ENCODE measurements at places on chromosomes 1 and 21.

DNA sequence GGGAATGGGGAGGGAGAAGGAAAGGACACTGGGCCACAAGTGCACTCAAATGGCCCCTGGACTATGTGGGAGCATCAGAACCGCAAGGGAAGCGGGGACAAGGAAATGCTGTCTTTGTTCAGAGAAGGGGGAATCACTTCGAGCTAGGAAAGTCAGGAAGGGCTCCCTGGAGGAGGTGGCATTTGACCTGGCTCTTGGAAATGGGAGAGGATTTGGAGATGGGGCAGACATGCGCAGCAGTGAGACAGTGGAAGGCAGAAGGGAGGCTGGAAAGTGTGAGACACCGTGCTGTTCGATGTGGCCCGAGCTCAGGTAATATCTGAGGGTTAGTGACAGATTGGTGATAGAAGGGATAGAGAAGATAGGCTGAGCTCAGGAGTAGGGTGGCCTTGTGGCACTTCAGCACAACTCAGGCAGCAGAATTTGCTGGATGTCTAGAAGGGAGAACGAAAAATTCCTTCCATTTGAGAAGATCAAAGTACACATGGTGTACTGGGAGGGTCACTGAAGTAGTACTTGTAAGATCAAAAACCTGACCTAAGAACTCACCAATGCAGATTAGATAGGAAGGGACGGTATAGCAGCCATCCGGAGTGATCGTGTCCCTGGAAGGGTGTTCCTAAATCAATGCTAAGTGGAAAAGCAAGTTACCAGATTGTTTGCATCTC is 25.4 kb downstream of the SLC1A7 start:
- DNase-seq: no peak

GRCh38 chr1:211547710-211548109 is 31.3 kb downstream of the SLC30A1 start:
- DNase-seq: no peak

DNA sequence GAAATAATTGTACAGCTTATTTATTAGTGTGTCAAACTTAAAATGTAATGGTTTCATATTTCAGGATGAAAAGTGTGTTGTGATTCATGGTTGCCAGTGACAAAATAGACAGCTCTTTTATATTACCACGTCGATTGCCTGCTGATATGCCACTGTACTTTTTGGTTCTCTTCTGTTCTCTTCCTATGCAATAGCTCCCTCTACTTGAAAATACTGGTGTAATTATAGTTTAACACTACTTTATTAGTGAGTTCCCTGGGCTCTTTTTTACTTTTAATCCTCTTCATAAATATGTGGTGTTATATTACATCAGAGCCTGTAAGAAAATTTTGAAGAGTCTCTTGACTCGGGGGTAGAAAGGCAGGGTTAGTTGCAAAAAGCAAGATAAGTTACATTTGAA is 111.3 kb downstream of the PATJ start:
- peak; percentile 44 for DNase-seq

DNA sequence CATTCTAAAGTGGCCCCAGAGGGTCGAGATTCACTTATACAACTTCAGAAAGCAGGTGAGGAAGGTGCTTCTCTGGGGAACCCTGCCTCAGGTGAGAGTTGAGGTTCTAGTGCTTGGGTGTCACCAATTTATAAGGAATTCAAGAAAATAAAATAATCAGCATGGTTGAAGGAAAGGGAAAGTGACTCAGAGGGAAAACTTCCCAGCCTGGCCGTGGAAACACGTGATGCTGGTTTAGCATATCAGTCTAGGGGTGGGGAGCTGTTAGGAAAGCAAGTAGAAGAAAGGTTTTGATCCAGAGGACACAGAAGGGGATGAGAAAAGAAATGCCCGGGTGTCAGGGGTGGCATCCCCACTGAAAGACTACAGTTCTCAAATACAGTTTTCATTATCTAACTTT is 37.7 kb upstream of the TMEM125 start:
- DNase-seq: peak; percentile 73

DNA sequence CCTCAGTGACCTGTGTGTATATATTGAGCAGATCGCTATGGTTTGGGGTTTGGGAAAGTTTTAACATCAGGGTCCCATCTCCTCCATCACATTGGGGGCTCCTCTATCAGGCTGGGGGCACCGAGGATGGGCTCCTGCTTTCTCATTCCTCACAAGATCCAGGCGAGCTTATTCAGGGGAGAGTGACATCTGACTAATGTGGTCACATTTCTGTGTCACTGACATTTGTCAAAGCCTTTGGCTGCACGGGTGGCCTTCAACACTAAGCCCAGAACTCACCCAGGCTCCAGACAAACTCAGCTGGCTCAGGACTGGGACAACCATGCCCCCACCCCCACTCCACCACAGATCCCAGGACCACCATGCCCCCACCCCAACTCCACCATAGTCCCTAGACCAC is 103.3 kb upstream of the IFFO2 start:
- DNase-seq: no peak

GRCh38 chr1:191327868-191328267 is 830.4 kb upstream of the RGS18 start:
- DNase-seq: no peak

DNA sequence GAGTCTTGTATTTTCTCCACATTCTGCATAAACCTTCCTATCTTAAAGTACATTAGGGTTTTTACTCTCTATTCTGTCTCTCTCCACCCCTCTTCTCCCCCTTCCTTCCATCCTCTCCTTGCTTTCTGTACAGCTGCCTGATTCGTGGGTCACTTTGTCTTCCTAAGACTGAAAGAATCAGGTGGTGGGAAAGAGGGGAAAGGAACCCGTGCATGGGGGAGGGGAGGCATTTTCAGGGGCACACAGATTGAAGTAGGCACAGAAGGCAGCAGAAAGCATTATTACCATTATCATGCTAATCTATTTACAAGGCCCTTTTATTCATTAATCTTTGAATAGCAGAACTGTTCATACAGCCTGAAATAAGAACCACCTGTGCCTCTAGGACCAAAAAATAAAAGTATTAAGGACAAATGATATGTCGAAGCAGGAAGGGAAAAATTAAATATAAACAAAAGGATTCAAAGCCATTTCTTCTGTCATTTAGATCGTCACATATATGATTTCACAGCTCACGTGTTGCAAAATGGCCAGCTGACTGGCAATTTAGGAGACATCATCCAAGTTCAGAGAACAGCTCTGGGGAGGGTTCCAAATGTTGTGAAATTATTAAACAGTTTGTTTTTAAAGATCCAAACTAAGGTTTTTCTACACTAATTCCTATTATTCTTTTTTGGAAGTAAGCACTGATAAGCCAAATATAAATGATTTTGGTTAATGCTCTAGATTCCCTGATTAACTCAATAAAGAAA is 154.6 kb downstream of the PBX1 start:
- no peak for DNase-seq

GRCh38 chr21:35594905-35595304 is 465.4 kb downstream of the SETD4 start:
- DNase-seq: no peak

DNA sequence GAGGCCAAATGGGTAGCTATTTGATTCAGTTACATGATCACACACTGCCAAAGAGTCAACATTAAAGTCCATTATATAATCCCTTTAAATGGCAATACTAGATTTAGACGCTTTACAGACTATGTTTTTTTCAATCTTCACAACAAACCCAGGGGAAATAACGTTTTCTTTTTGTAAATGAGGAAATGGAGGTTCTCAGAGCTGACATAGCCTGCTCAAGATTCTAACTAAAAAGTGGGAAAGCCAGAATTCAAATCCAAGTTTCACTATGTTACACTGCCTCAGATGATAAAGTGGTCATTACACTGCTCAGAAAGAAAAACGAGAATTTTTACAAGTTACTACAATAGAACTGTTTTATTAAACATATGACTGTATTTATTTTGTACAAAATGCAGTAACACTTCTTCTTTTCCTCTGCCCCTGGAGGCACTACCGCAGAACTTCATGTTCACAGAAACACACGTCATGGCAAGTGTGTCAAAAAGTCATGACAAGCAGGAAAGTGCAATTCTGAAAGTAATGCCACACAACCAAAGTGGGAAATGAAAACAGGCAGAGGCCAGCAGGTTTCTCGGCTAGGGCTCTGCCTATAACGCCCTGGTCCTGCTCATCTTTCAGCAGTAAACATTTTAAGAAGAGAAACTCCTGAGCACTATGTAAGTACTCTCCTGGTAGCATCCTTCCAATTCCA is 19.0 kb downstream of the THEMIS2 start:
- no peak for DNase-seq

GRCh38 chr1:228400237-228400651 is 6.4 kb downstream of the TRIM11 start:
- DNase-seq: no peak

- no peak for DNase-seq
Measured at GRCh38 chr1:76669624-76670315, 197.5 kb upstream of the ST6GALNAC5 start.

DNA sequence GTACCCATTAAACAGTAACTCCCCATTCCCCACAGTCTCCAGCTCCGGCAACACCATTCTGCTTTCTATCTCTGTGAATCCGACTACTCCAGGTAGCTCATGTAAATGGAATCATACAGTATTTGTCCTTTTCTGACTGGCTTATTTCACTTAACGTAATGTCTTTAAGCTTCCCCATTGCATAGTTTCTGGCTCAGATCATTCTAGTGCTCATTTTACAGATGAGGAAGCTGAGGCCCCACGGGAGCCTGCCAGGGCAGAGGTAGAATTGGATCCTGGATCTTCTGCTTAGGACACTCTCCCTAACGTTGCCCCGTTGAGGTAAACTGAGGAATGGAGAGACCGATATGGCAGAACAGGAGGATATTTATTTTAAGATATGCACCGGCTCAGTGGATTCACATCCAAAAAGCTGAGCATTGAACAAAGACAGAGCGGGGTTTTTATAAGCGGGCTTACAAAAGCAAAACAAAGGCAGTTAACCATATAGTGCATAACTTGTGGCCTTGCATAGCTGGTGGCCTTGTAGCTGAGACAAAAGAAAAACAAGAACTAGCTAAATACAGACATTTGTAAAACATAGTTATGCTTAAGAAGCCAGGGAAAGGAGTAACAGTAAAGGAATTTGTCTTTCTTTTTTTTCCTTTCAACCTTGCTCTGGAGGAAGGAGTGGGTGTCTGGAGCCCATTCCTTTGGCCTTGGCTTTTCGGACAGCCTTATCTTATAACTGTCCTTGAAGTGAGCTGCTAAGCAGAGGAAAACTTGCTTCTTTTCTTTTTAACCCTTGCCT is 15.3 kb upstream of the KLHDC8A start:
- DNase-seq: peak; percentile 76

DNA sequence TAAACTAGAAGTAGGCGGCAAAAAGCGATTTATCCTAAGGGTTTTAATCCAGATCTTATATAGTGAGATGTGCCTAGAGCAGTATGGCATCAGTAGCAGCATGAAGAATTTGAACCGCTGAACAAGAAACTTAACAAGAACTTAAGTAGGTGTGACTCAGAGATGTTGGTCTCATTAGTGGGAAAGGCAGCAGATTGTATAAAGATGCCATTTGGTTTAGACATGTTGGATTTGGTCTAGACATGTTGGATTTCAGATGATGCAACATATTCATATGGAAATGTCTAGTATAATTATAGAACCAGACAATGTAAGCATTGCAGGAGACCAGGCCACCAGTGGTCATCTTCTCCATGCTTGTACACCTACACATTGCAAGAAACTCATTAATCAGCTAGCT is 42.1 kb upstream of the ZP4 start:
- DNase-seq: peak; percentile 54

DNA sequence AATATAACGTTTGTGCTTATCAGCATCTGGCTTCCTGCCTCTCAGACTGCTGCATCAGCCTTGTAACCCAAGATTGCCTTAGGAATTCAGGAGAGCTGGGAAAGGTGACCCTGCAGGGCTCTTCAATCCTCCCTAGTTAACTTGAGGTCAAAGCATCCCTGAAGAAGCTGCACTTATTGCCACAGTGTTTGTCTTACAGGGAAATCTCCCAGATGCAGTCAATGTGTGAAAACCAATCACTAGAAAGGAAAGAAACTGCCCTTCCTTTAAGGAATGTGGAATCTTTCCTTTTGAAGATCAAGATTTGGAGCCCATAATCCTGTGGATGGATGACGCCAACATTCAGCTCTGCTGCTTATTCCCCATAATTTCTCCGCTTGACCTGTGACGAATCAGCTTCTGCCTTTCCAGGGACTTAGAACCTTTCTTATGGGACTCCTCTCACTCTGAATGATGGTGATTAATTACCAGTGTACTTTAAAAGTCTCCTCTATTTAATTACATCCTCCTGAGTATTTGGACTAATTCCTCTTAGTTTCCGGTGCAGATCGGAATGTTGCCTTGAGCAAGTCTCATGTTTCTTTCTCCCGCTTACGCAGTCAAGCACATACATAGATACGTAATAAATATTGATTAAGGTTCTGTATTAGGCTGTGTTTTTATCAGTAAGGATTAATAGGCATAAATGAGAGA is 14.4 kb downstream of the ADAMTS5 start:
- DNase-seq: no peak

DNA sequence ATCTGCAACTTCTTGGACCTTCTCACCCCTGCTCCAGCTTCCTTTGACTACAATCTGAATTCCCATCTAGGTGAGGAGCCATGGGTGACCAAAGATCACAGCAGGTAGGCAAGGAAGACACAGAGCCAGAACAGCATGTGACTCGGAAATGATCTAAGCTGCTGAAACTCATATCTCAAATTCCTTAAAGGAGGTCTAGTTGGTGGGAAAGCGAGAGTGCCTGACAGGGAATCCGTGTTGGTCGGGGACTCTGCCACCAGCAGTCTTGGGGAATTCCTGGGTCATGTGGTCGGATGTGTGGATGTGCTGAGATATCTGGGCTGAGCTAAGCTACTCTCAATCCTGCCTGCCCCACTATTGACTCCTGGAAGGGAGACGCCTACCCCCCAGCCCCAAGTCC is 3.2 kb upstream of the NUAK2 start:
- peak; percentile 64 for DNase-seq

DNA sequence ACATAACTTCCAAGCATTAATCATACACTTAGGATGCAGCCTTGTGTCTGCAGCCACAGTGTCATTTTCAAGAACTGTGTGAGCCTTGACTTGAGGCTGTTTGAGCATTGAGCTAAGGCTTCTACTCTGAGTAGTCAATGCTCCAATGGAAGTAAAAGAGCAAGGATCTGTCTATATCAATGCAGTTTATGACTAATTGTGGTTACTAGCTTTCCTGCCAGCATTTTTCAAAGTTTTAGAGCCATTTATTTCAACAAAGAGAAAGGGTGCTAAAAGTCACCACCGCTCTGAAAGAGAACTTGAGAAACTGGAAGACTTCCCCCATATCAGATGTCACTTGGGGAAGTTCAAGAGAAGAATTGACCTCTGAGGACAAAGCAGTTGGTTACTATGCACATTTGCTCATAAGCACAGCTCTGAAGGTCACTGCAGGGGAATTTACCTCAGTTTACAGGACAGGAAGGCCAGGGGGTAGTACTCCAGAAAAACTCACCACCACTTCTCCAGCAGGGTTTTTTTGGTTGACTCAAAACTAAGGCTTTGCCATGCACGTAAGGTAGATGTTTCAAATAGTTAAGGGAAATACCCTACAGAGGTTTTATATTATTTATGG is 24.5 kb upstream of the RGS1 start:
- DNase-seq: peak; percentile 95

DNA sequence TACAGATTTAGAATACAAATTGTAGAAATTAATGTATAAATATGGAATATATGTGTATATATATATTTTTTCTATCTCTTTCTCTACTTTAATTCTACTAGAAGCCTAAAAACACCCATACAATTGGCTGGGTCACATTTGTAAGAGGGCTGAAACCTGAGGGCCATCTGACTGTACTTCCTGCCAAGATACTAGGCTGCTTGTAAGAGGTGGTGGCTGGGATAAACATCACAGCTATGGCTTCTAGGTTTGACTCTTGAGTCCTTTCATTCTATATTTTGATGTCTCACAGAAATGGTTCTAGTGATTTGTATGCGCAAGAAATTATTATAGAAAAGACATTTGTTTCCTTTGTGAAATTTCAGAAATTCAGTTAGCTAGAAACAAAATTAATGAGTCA is 1155.2 kb upstream of the B3GALT2 start:
- no peak for DNase-seq
